ENCODE measurements at places on chromosomes 3 and 15.

- DNase-seq, result no peak
Measured at GRCh38 chr3:32913790-32914446, 37.5 kb upstream of the CCR4 start.

DNA sequence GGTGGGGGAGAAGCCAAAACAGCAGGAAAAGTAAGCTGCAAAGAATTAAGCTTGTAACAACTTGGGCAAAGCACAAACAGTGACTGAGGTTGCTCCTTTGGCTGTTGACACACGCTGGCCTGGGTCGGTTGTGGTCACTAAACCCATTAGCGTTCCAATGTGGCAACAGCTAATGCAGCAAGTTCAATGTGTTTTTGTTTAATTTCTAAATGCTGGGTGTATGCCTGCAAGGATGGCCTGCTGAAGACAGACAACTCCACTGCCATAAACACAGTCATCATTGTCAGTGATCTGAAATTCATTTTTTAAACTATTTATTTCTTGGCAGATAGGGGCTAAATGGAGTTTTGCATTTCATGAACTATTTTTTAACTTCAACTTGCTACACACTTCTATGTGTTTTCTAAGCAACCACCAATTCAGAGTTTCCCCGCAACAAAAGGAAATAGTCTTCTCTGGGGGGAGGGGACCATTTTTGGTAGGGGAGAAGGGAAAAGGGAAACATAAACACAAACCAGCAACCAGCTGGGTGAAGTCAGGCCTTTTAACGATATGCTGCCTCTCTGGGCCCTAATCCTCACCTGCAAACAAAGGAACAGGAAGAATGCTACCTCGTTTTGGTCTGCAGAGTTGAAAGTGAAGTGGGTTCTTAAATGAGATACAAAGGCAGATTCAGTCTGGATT, 34.8 kb upstream of the WNT5A start:
- DNase-seq, result no peak

DNA sequence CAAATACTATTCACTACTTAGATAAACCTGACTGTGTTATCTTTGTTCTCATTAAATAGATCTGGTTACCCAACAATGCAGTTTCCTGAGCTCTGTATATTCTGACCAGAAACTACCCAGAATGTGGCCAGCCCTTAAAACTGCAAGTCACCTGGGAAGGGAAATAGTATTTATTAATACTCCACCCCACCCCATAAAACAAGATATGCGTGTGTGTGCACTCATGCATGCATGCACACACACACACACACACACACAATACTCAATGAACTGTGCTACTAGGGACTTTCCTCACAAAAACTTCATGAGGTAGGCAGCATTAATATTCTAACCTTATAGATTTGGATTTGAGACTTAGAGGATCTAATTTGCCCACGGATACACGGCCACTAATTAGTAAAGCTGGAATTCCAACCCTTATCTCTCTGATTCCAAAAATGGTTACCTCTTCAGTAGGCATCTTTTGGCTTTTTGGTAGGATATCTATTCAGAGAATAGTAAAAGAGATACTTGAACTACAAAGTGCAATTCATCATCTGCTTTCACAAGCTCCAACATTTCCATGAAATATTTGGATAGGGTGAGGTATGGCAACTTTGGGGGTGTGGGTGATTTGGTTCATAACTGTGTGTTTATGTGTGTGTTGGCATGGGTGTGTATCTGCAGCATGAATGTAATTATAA, 197.0 kb upstream of the CFAP20DC start:
- DNase-seq, result no peak

DNA sequence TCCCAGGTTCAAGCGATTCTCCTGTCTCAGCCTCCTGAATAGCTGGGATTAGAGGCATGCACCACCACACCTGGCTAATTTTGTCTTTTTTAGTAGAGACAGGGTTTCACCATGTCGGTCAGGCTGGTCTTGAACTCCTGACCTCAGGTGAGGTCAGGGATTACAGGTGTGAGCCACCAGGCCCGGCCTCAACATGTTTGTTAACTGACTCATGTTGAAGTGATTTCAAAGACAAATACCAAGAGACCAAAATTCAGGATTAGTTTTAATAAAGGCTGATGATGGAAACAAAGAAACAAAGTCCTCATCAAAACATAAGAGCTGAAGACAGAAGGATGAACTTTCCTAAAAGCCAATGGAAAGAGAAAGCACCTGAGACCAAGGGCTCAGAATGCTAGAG, 36.5 kb downstream of the SLC12A6 start:
- no peak for DNase-seq

GRCh38 chr3:107662586-107662985, 139.8 kb downstream of the BBX start:
- no peak for DNase-seq

- DNase-seq, result no peak
Measured at GRCh38 chr3:197380786-197381185, 82.4 kb upstream of the DLG1 start.

- no peak for DNase-seq
Measured at GRCh38 chr3:187746442-187747281, 1.4 kb upstream of the BCL6 start.

DNA sequence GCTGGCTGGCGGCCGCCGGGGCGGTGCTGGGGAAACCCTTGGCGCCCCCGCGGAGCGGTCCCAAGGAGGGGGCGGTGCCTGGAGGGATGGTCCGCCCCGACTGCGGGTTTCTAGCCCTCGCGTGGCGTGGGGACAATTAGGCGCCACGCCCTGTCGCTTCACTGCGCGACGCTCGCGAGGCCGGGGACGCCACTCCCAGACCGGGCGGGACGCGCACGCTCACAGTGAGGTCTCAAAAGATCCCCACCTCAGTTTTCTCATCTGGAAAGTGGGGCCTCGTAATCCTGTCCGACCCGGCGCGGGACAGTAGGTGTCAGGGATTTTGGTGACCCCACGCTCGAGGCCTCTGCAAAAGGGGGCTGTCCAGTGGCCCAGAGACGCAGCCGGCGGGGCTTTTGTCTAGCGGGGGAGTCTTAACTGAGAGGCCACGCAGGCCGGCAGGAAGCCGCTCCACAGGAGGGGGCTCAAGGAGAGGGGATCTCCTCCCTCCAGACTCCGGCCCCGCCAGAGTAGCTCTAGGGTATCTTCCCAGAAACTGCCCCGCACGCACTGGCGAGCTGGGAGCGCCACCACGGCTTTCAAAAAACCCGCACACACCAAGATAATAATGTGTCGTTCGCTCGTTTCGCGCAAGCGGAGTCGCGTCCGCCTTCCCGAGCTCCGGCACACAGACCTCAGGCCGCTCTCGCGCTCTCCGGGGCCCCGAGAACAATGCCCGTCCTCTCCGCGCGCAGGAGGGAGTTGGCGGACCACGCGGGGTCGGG, 710 bp upstream of the CLK3 start:
- peak; percentile 81 for DNase-seq

DNA sequence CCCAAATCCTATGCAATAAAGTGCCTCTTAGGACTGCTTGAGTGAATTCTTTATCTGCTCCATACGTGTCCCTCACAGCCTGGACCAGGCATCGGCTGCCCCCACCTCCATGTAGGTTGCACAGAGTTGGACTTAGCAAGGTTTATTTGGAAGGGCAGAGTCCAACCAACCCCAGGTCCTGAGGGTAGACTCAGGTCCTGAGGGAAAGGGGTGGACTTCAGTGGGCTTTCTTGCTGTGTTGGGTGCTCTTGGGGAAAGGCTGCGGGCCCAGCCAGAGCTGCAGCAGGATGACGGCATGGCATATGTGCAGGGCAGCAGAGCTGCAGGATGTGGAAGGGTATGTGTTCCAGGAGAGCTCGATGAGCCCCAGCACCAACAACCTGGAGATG, 6.5 kb downstream of the ALG3 start:
- DNase-seq, result no peak

DNA sequence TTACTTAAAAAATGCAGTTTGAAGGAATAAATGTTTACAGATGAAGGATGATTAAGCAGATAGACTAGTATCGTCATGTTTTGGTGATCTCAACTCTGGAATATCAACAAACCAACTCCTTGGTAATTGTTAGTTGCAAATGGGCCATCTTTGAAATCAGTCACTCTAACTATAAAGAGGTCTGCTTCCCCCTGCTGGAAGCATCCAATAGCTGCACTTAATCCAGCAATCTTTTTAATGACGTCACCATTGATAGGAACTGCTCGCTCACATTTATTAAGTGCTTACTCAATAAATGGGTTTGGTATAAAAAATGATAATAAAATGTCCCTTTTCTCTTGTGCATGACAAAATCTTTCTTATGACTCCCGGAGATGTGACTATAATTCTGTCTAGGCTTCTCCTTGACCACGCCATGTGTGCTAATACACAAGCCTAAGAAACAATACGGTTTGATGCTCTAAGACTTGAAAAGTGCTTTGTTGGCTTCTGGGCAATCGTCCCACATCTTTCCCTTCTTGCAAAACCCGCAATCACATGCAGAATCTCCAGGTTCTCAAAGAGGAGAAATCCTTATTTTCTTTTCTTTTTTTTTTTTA, 227.6 kb upstream of the POU1F1 start:
- no peak for DNase-seq

GRCh38 chr3:140752499-140752898, 74.6 kb downstream of the TRIM42 start:
- no peak for DNase-seq

DNA sequence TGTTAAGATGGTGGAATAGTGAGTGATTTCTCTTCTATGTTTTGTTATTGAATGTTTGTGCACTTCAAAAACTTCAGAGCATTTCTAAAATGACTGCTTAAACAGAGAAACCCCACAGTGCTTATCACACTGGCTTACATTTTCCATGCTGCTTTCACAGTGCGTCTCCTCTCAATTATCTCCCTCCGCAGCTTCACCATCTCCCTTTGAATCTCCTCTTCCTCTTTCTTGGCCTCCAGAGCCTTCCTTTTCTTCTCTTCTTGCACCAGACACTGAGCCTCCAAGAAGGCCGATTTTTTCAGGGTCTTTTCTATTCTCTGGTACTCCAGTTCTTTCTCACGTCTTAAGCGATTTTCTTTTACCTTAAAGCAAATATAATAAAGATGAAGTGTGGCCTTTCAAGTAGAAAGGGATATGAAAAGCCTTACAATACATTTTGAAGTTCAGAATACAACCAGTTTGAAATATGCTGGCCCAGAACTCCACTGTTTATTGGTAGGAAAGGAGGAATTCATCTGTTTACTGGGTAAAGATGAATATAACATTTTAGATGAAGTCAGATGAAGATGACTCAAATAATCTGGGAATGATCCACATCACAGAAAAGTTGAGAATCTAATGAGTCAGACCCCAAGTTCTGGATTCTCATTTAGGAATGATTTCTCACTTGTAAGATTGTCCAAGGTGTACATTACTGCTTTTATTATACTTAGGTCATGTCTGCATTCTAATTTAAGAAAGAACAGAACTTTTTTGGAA, 21.4 kb downstream of the CCDC191 start:
- DNase-seq, result no peak

DNA sequence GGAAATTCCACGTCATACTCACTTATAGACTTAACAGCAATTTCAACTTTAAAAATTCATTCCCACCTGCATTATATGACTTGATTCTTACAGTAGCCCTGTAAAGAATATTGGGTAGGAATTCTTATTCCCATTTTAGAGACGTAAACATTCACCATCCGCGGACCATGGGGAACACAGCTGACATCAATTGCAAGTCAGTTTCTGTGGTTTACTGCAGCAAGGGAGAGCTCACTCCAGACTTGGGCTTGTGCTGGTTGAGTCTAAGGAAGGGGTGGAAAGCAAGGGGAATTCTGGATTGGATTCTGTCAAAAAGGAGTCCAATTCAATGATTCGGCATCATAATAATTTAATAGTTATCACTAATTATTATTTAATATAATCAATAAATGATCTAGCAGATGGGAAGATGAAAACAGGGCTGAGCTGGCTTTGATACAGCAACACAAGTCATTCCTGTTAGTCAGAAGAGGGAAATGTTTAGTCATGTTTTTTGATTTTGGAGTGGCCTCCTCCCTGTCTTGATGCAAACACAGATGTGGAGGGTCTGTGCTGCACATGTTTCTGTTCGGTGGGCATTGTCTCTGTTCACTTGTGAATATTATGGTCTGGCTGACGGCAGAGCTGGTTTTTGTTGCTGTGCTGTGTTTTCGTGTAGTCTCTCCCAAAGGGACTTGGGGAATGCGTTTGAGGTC, 9.7 kb downstream of the LIPC start:
- DNase-seq, result no peak

DNA sequence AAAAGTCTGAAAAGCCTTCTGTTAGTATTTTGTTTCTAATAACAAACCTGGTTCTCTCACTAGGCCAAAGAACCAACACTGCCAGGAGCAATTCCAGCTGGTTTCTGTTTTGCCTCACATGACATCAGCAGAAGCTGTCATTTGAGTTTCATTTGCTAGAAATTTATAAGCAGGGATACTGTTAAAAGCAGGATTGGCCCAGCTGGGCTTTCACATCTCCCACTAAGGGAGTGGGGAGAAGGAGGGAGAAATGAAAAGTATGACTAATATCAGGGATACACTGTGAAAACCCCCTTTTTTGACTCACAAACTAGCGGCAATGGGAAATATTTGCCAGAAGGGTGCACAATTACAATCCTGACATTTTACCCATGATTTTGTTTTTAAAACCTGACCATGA, 5.3 kb downstream of the CCDC80 start:
- DNase-seq, result no peak

- DNase-seq, result no peak
Measured at GRCh38 chr15:33985751-33986150, 17.5 kb downstream of the CHRM5 start.

DNA sequence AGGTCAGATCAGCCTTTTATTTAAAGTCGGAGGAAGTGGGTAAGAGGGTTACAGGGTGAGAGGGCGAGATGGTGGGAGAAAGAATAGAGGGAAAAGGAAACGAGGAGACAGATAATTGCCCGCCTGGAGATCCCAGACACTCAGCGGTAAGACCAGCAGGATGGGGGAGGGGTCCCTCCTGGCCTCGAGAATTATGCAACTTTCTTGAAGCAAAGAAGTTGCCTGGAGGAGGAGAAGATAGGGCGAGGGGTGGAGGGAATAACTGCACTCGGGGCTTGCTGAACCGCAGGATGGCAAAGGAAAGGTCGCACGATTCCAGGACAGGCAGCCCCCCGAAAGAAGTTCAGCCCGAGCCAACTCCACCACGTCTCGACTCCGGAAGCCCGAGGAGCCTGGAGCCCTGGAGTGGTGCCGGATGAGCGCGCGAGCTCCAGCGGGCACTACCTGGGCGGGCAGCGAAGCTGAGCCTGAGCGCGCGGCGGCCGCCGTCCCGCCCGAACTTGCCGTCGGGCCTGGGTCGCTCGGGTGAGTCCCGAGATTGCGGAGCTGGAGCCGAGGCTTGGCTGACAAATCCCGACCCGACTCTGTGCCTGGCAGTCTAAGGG, 402 bp downstream of the WWTR1 start:
- no peak for DNase-seq

GRCh38 chr15:29014493-29014892, 128.7 kb downstream of the APBA2 start:
- DNase-seq, result no peak

DNA sequence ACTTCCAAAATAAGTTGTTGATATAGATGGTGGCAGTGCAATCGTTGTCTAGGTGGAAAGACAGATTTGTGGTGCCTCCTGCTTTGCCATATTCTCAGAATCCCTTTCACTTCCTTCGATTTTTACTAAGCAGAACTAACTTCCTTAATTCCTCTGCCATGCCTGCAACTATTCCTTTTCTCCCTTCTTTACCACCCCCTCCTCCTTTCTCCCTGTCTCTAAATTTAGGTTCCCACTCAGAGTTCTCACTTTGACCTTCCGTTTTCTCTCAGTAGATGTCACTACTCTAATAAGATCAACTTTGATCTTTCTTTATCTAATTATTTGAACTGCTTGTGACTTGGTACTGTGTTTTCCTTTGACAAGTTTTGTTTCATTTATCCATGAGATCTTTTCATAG, 351.2 kb downstream of the LPP start:
- no peak for DNase-seq
